ENCODE measurements at places on chromosomes 1 and 21.
A peak's percentile ranks its signal among the peaks of the same experiment; 100 is the strongest.

- DNase-seq, result no peak
Observed at GRCh38 chr1:151485685-151486255, 25.4 kb upstream of the CGN start.

DNA sequence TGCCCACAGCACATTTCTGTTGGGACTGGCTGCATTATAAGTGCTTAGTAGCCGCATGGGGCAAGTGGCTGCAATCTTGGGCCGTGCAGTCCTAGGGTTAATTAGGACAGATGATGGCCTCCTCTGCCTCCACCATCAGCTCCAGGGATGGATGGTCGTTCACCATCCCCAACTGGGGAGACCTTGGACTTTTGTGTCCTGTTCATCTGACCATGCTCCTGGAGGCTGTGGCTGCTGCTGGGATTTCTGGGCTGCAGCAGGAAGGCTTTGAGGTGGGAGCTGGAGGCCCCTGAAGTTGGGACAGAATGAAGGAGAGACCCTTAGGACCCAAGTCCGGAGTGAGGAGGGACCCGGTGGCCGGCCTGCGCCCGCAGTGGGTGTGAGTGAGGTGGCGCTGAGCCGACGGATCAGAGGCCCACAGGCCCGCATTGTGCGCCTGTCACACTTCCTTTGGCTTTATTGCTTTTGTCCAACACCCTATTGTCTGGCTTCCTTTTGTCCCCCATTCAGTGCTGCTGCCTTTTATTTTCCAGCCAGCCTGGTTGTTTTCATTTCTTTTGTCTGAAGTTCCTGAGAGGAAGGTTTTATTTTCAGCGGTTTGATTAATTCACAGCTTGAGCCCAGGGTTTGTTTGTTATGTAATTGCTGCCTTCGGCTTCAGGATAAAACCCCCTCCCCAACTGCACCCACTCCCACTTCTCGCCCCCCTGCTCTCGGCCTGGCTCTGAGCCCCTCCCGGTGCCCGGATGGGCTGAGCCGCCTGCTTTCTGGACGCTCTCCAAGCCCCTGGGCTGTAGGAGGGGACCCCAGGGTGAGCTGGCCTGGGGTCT is 35.6 kb downstream of the SOX13 start:
- no peak for DNase-seq

- DNase-seq, result no peak
Observed at GRCh38 chr1:83762039-83762365, 236.9 kb downstream of the TTLL7 start.

DNA sequence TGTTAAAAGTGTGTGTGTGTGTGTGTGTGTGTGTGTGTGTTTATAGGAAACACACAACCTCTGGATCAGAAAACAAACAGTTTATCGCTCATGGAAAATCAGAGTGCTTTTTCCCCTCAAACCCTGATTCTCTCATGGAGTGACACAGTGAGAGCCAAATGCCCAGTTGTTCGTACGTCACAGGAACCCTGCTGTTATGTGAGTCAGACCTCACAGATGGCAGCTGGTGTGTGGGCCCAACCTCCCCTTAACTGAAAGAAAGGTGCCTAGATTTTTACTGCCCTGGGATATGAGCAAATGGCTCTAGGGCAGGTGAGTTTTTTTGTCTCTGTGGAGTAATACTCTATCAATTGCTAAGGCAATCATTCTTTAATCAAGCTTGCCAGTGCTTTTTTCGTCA is 1788.1 kb downstream of the BRINP3 start:
- DNase-seq, result no peak

DNA sequence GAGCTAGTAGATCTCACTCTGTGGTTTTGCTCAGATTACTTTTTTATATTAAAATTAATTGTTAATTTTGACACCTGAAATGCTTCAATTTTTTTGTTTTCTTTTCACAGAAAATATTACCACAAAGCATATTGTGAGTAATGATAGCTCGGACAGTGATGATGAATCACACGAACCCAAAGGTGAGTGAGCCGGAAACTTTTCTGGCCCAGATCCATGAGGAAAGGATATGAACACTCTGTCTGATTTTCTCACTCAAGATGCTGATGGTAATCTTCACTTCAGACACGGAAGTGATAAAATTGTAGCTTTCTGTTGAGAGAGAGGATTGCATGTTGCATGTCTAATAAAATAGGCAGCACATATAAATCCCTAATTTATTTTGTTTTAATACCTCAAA is 121.8 kb downstream of the PLA2G4A start:
- DNase-seq, result no peak

DNA sequence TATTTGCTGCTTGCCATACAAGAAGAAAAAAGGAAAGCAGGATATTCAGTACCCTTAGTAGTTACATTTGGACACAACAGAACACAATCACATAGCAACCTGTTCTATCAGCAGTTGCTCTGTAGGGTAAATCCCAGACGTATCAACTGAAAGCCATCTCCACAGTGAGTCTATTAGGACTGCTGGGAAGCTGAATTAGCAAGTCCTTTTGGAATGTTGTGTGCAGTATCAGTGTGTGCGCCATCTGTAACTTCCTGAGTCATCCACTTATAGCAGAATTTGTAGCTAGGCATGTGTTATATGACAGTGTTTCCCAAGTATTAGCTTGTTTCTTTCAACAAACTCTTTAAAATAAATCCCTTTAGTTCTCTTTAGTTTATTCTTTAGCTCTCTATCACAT is 21.3 kb downstream of the CCDC30 start:
- no peak for DNase-seq

- no peak for DNase-seq
Observed at GRCh38 chr21:29390778-29391177, 92.1 kb downstream of the BACH1 start.

DNA sequence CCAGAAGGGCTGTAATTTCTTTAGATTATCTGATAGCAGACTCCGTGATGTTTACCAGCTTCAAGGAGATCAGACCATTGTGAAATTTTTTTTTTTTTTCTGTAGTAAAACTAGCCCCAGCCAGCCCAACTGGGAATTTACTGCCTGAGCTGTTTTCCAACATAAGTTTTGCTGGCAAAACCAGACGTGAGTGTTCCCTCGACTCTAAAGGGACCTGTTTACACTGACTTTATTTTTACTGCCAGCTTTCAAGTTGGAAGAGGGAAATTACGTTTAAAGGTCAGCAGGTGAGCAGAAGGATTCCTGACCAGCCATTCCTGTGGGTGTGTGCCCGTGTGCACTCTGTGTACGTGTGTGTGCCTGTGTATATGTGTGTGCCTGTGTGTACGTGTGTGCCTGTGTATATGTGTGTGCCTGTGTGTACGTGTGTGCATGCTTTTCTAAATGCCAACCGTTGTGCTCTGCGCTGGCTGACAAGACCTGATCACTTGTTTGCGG is 374 bp downstream of the MAB21L3 start:
- DNase-seq, result no peak

DNA sequence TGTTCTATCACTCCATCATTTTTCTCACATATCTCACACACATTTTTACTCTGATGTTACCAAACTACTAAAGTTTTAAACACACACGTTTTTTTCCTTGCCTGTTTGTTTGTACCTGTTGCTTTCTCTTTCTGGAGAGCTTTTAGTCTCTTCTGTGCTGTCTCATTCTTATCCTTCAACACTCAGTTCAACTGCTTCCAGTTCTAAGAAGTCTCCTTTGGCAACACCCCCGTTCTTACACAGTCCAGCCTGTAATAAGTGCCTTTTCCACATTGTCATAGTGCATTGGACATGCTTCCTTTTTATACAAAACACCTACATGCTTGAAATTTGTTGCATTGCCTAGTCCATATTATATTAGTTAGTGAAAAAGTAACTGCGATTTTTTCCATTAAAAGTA is 360.2 kb upstream of the BRINP3 start:
- no peak for DNase-seq

GRCh38 chr1:93346421-93346993 is 800 bp downstream of the DR1 start:
- peak; percentile 70 for DNase-seq

GRCh38 chr1:91511386-91511785 is 10.7 kb downstream of the CDC7 start:
- peak; percentile 63 for DNase-seq

DNA sequence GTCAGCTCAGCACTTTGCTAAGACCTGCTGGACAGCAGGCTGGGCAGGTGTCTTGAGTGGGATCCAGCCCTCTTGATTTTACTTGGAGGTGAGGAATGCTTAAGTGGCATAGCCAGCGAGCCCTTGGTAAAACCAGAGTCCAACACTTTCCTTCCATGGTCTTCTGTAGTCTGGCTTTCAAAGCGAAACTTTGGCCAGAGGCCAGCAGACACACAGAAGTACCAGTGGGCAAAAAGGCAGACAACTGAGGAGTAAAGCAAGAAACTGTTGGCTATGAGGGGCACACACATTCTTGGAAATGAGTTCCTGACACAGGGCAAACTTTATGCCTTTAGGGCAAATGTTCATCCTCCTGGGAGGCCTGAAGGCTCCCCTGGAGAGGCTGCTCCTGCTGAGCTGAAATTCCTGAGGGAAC is 281.0 kb upstream of the POU3F1 start:
- DNase-seq, result no peak

DNA sequence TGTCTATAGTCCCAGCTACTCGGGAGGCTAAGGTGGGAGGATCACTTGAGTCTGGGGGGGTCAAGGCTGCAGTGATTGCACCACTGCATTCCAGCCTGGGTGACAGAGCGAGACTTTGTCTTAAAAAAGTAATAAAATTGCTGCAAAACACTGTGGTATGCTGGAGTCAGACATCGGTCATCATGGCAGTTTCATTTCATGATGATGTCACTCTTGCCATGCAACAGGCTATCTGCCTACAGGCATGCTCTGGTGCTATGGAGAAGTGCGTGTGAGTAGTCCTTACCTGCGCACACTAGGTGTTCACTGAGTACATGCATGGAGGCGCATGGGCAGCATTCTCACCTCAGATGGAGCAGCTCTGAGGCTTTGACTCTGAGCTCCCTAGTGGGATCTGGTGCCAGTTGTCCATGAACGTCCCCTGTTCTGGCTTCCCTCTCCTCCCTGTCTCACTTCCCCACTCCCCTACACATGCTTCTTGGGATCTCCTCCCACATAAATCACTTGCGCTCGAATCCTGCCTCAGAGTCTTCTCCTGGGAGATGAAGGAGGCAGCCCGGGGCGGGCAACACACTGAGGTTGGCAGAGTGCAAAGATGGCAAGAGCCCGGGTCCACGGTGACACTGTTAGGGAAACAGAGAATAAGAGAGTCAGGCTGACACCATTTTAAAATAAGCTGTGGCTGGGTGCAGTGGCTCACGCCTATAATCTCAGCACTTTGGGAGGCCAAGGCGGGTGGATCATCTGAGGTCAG is 10.4 kb upstream of the CELA3B start:
- peak; percentile 36 for DNase-seq

GRCh38 chr1:95252422-95252821 is 18.4 kb downstream of the RWDD3 start:
- DNase-seq, result no peak

GRCh38 chr1:94928293-94928939 is 1.5 kb upstream of the CNN3 start:
- DNase-seq, result no peak

DNA sequence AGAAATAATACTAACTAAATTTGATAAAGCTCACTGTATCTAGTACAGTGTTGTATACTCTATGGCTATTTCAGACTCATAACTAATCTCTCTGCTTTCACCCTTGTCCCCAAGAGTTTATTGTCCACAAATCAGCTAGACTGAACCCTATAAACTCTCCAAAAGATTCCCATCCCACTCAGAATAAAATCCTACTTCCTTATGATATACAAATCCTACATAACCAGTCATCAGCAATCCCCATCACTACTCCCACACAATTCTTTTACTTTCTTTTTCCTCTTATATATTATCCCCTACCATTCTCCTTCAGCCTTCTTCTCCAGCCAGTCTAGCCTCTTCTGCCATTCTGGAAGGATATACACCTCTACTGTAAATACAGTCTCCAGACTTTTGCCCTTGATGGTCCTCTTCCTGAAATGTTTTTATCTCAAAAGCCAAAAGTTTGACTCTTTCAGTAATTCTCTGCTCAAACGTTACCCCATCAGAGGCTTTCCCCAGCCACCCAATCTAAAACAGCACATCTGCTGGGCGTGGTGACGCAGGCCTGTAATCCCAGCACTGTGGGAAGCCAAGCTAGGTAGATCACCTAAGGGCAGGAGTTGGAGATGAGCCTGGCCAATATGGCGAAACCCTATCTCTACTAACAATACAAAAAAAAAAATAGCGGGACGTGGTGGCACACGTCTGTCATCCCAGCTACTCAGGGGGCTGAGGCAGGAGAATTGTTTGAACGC is 41.6 kb downstream of the ABL2 start:
- DNase-seq, result peak; percentile 88

GRCh38 chr1:51583532-51583931 is 33.4 kb upstream of the OSBPL9 start:
- DNase-seq, result no peak

GRCh38 chr1:24905979-24906720 is 23.9 kb downstream of the RUNX3 start:
- no peak for DNase-seq

DNA sequence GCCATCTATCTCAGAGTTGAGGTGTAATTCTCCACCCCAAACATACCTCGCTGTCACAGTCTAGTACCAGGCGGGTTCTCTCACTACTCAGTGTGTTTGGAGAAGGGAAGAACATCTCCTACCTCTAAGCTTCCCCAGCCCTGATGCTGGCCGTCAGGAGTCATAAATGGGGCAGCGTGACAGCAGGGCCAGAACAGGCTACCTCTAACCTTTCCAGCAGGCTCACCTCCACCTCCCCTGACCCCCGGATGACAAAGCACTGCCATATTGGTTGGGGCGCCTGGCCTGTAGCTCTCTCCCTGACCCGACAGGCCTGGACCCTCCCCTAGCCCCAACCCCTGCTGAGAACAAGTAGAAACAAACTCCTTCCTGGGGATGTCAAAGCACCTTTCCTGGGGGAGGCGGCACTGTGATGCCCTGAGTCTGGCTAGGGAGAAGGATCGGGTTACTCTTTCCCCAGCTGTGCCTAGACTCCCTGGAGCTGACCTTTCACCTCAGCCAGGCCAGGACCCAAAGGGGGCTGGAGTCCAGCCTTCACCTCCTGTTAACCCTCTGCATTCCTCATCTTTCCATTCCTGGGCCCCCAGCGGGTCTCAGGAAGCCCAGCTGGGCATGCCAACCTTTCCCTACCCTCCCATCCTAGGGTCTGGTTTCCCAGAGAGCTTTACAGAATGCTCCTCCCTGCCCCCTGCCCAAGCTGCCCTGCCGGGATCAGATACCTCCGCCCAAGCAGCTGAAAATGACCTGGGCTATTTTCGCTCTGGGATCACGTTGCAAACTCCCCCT is 34.2 kb downstream of the AHDC1 start:
- no peak for DNase-seq

DNA sequence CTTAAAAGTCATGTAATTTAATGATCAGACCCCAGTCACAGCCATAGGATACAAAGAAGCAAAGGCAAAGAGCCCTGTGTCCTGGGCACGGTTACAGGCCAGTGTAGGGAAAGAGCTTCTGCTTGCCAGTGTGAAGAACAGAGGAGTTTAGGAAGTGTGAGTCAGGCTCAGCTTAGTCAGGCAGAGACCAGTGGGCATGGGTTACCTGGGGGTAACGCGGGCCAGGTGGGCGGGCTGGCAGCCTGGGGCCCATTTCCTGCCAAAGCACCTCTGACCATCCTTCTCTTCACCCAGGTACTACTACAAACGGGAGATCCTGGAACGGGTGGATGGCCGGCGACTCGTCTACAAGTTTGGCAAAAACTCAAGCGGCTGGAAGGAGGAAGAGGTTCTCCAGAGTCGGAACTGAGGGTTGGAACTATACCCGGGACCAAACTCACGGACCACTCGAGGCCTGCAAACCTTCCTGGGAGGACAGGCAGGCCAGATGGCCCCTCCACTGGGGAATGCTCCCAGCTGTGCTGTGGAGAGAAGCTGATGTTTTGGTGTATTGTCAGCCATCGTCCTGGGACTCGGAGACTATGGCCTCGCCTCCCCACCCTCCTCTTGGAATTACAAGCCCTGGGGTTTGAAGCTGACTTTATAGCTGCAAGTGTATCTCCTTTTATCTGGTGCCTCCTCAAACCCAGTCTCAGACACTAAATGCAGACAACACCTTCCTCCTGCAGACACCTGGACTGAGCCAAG is 4.7 kb downstream of the ELF3 start:
- no peak for DNase-seq
